Central memory CD4-positive, alpha-beta T cell (primary cell): ENCODE measurements at places on chromosomes 12 and 14.

DNA sequence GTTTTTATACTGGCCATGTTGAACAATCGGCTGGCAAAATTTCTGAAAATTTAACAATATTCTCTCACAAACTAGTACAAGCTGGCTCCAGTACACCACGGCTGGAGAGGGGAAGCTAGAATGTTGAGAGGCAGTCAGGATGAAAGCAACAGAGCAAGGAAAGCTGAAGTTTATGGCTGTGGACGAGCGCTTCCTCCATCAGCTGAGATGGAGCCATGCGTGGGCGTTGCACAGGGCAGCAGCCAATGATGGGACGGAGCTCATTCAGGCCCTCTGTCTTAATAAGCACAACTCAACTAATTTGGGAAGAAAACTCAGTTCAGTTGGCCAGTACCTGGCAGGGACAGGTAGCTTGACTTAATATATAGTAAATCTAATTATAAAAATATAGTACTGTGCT, 14.1 kb upstream of the DCP1B start:
- DNase-seq: no peak

- no peak for DNase-seq
These were observed 14.5 kb downstream of the DPF3 start for GRCh38 chr14:72879431-72879830.

DNA sequence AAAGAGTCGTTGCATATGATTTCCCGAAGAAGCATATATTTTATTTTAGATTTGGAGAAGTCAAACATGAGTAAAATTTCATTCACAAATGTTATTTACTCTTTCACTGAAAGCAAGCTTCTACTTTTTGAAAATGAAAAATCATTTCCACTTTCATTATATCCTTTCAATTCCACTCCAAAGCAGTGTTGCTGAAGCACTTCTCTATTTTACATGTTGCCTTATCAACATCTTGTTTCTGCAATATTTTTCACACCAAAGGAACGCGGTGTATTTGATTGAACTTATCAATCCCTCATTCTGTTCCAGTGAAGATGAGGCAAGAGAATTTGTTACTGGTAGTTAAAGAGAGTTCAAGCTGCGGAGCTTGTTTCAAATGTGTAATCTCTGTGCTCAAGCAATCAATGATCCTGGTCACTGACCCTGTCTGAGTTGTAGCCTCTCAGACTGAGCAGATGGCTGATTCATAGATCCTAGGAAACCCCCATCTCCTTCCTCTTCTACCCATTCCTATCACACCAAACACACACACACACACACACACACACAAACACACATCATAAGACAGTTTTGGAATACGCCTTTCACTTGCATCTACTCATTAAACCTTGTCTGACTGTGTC, 236.2 kb upstream of the FLRT2 start:
- DNase-seq: no peak

- peak; percentile 98 for DNase-seq
These were observed at the start of gene FMNL3 for GRCh38 chr12:49707128-49707811. Gene FMNL3 (minus strand): TSS chr12:49707405. CDS start chr12:49707180, 225 bp downstream.

GRCh38 chr12:107955966-107956643, 173.0 kb upstream of the WSCD2 start:
- no peak for DNase-seq

GRCh38 chr14:94660306-94660946, 48.2 kb downstream of the SERPINA3 start:
- no peak for DNase-seq

- no peak for DNase-seq
These were observed 17.7 kb downstream of the NOC4L start for GRCh38 chr12:132161796-132162507.

DNA sequence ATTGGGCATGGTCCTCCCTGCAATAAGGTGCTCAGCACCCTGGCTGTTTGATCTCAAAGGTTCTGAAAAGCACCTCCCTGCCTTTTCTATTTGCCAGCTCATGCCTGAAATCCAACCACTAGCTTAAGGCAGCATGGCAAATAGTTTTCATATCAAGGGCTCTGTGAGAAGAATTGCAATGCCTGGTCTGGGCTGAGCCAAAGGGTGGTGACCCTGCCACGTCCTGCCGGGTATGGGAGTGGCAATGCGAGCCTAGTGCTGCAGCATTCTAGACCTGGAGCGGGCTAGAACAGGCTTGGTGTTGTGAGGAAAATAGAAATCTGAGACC, 2.3 kb upstream of the SCNN1A start:
- DNase-seq: no peak

GRCh38 chr14:90756755-90757345, 59.4 kb downstream of the TTC7B start:
- DNase-seq: no peak

- DNase-seq: no peak
These were observed 157.4 kb downstream of the DACT1 start for GRCh38 chr14:58794993-58795762.

- no peak for DNase-seq
These were observed 7.5 kb downstream of the CAMKK2 start for GRCh38 chr12:121288986-121289385.

GRCh38 chr14:60323199-60323896, 74.3 kb downstream of the PPM1A start:
- DNase-seq: no peak

DNA sequence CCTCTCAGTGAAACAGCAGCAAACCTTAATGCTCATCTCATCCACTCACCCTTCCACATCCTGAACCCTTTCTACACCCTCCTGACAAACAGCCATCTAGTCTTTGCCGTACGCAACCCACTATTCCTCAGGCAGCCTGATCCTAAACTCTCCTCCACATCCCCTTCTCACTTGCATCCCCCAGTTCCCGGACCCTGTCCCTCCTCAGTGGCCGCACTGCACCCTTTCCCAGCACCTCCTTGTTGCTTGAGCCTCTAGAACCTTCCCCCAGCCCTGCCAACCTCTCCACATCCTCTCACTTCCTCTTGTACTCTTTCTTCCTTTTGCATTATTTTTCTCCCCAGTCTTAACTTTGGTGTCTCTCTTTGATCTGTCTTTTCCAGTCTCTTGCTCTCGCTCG, 42.9 kb downstream of the IQSEC3 start:
- no peak for DNase-seq

GRCh38 chr12:40197590-40197989, 27.2 kb upstream of the LRRK2 start:
- no peak for DNase-seq

- DNase-seq: no peak
These were observed 603 bp upstream of the ENDOU start for GRCh38 chr12:47725893-47726292.

- DNase-seq: no peak
These were observed 23.0 kb upstream of the TTC7B start for GRCh38 chr14:90839024-90839888.

DNA sequence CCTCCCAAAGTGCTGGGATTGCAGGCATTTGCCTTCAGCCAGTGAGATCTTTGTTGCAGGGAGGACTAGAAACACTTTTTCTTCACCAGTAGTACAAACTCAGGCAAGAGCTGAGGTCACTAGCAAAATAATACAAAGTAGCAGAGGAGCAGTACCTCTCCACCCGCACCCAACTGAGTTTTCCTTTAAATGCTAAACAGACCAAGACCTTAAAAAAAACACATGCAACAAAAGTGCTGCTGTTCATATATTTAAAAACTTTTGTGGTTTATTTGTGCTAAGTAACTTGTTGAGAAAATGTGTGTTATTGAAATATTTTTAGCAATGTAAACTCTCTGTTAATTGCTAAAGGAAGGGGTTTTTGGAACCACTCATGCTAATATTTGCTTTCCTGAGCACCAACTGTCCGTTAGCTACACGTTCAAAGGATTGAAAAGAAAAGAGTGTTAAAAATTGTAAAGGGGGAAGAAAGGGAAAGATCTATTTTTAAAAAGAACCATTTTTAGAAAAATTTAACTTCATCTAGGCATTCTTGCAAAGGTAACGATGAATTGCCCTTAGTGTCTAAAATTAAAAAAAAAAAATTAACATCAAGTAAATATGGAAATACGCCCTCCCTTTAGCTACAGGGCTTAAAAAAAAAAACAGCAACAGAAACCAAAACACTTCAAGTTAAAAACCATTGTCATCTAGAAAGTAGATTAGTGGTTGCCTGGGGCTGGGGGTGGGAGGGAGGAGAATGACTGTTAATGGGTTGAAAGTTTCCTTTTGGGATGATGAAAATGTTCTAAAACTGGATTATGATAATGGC, 114.0 kb upstream of the KRAS start:
- no peak for DNase-seq

DNA sequence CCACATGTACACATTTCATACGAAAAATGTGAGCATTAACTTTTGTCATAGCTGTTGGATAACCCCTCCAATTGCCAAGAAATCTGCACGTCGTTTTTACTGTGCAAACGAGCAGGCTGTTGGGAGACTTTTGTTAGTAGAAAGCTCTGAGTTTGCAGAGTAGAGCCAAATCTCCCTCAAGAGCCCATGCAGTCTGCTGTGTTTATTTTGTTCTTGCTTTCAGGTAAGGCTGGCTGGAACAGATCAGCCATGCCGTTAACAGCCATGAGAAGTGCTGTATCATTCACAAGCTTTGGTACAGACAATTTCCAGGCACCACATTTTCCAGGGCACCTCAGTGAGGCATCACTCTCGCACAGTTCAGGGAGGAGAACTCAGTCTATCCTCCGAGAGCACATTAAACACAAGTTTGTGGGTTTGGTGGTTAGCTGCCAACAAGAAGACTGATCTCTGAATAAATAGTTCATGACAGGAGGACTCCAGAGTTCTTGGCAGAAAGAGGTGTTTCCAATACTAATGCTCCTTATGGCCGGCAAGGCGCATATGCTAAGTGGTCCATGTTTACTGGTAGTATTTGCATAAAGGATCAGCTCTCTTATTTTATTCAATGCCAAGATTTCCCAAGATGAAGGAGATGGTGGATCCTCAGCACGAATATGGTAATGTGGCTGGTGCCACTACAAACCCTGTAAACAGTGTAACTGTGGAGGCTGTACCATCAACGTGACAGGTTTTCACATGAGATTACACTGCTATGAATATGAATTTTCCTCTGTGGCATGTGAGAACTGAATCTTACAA, 30.3 kb upstream of the PELI2 start:
- DNase-seq: no peak
